ENCODE measurements at places on chromosomes 13 and 19. TPM values are rescaled to one million over a fixed set of nuclear protein-coding genes. Genes with fewer than 3 reads are reported as not detected.

GRCh38 chr19:48968179-48968661 is 3.1 kb downstream of the FTL start:
- DNase-seq: no peak

GPR12 gene
- not detected for total RNA-seq

GRCh38 chr19:13441810-13442512 is 64.3 kb downstream of the CACNA1A start:
- no peak for DNase-seq

NKG7 gene
- 3.7 TPM for total RNA-seq

POSTN gene
- total RNA-seq: 42.2 TPM

All from mesenteric fat pad (tissue), 1 donor.